ENCODE measurements at places on chromosomes 2 and 18. TPM values are rescaled to one million over a fixed set of nuclear protein-coding genes. Genes with fewer than 3 reads are reported as not detected.
A peak's percentile ranks its signal among the peaks of the same experiment; 100 is the strongest.

DNA sequence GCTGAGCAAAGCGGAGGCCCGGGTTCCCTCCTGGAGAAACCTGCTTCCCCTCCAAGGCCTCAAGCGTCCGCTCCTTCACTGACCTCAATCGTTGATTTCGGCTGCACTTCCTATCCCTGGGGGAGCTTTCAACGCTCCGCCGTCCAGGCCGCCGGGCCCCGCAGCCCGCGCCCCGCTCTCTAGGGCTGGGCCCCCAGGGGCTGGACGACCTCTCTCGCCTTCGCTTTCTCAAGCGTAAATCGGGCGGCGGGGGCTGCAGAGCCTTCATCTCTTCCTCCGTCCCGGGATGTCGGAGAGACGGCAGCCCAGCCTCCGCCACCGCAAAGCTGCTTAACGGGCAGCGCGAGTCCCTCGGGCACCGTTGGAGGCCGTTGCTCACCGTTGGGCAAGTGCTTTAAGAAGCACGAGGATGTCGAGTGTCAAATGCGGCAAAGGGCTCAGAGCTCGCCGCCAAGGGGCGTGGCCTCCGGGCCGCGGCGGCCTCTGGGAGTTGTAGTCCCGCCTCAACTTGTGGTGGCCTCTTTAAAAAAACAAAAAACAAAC lies 8.5 kb downstream of the HES6 start:
- peaks cover 55% of the 10 kb centered on the region for H3K27me3 ChIP-seq
- peak overlapping the region; percentile 67 for H3K27ac ChIP-seq
- H3K4me1 ChIP-seq: peaks cover 14% of the 10 kb centered on the region

DNA sequence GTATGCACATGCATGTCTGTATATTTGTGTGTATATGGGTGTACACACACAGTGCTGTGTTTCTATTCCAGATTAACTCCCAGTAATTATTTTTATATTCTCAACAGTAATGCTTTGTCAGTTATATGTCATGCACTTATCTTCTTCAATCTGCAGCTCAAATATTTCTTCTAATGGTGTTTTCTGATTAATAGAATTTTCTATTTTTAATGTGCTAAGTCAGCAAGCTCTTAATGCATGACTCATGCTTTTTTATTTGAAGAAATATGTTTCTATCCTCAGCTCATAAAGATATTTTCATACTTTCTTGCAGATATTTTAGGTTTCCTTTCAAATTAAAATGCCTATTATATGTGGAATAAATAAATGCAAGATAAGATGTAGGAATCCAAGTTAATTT lies 59.7 kb upstream of the TMEM18 start:
- H3K4me3 ChIP-seq: no peak overlapping the region
- H3K4me1 ChIP-seq: peaks cover 7% of the 10 kb centered on the region
- peaks cover 23% of the 10 kb centered on the region for H3K27me3 ChIP-seq
- DNase-seq: no peak
- H3K36me3 ChIP-seq: no peaks in the 10 kb centered on the region
- no peak overlapping the region for H3K27ac ChIP-seq

GRCh38 chr2:144504218-144504641 lies 15.7 kb downstream of the ZEB2 start:
- H3K4me1 ChIP-seq: peaks cover 30% of the 10 kb centered on the region
- peaks cover 2% of the 10 kb centered on the region for H3K36me3 ChIP-seq
- peak; percentile 48 for DNase-seq
- peaks cover 28% of the 10 kb centered on the region for H3K27me3 ChIP-seq

- no peaks in the 10 kb centered on the region for H3K36me3 ChIP-seq
- H3K4me3 ChIP-seq: no peak overlapping the region
- no peaks in the 10 kb centered on the region for H3K27me3 ChIP-seq
- no peaks in the 10 kb centered on the region for H3K4me1 ChIP-seq
- DNase-seq: no peak
Measured at GRCh38 chr2:113831161-113831560, 58.7 kb upstream of the ACTR3 start.

DNA sequence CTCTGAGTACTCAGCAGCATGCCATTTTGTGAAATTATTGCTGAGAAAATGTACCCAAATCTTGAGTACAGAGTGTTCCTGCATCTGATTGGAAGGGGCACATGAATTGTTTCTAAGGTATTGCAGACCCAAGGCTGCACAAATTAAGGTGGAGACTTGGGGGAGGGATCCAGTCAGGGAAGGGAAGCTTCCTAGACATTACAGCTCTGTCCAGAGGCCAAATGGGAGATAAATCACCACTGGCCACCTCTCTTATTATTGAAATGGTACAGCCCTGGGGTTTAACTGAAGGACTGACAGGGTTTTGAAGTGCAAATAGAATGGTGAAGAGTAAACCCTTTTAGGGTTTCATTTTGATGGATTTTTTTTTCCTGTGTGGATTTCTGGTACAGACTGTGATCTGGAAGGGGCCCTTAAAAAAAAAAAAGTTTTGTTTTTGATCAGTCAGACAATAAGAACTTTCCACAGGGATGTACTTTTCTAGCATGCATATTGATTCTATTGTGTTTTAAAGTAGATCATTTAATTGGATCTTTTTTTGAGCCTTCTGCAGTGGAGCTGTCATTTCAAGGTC lies 119.4 kb downstream of the GREB1L start:
- DNase-seq: no peak
- H3K36me3 ChIP-seq: no peaks in the 10 kb centered on the region
- H3K4me3 ChIP-seq: no peak overlapping the region
- no peak overlapping the region for H3K27ac ChIP-seq
- H3K27me3 ChIP-seq: peaks cover 3% of the 10 kb centered on the region

- peaks cover 46% of the 10 kb centered on the region for H3K4me1 ChIP-seq
- no peak overlapping the region for H3K4me3 ChIP-seq
- peaks cover 20% of the 10 kb centered on the region for H3K27me3 ChIP-seq
- peaks cover 4% of the 10 kb centered on the region for H3K36me3 ChIP-seq
- H3K27ac ChIP-seq: no peak overlapping the region
Measured at GRCh38 chr2:110873597-110874452, 141.5 kb downstream of the ACOXL start.

IL1R1 gene
- total RNA-seq: 1.7 TPM

DNA sequence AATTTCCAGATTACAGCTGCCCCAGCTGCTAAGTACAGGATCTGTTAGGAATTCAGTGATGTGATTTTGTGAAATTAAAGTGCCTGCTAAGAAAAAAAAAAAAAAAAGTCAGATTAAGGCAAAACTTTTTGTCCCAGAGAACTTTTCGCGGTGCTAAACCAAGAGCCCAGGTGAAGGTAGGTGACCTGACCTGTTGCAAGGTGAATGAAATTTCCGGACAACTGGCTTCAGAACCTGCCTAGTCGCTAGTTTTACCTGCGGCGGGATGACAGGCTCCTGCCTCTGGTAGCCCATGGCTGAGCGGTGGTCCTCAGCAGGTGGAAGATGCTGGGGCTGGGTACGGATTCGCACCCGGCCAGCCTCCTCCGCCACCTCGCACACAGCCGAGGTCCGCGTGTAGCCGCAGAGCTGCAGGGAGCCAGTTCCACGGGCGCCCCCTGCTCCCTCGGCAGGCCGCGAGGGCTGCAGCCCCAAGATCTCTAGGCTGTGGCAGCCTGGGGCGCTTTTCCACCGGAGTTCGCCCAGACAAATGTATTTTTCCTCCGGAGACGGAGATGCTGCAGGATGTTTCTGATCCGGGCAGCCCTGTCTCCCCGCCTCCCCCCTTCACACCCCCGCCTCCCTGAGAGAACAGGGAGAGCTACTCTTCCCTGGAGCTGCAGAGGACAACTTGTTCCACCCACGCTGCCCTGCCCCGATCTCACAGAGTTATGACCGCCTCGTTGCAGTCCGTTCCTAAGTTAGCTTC lies at the start of gene SLC38A11:
SLC38A11 (minus strand) TSS at position 572 of the 748 bp plus-strand sequence; CDS start at position 294, 278 bp downstream.
- no peaks in the 10 kb centered on the region for H3K36me3 ChIP-seq
- H3K4me1 ChIP-seq: no peaks in the 10 kb centered on the region
- no peak within 1 kb of the TSS for H3K27ac ChIP-seq
- no peak for DNase-seq
- no peak within 1 kb of the TSS for H3K4me3 ChIP-seq
- peaks cover 19% of the 10 kb centered on the region for H3K27me3 ChIP-seq

DNA sequence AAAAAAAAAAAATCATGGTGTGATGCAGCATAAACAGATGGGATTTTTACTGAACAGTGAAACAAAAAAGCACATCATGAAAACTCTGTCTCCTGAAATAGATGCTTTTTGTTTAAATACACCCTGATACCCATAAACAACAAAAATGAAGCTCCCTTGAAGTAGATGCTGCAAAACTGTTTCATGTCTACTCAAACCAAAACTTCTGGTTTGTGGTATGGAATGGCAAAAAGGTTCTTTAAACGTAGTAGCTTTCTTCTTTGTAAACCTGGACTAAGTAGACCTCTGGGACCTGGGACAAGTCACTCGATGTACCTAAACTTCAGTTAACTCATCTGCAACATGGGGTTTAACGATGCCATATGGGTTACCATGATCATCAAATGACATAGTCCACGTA lies 64.4 kb upstream of the RAPH1 start:
- peak overlapping the region; percentile 21 for H3K27ac ChIP-seq
- H3K4me1 ChIP-seq: peaks cover 30% of the 10 kb centered on the region
- H3K4me3 ChIP-seq: no peak overlapping the region
- peak; percentile 66 for DNase-seq

DNA sequence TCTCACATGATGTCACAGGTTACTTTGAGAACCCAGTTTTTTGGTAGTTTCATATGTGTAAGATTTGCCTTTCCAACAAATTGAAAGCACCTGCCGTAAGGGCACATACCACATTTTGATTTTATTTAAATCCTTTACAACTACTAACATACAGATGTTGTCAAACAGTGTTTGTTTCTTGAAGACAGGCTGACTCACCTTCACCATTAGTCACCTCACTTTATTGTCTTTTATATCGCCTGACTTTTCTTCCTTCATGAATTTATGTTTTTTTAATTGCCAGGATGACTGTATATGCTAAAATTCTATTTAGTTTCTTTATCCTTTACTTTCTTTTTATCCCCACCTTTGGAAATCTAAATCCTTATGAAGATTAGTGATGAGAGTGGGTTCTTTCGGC lies 886.7 kb downstream of the SUCLG1 start:
- H3K27me3 ChIP-seq: no peaks in the 10 kb centered on the region
- no peak overlapping the region for H3K4me3 ChIP-seq
- no peak for DNase-seq
- no peaks in the 10 kb centered on the region for H3K4me1 ChIP-seq
- no peak overlapping the region for H3K27ac ChIP-seq
- H3K36me3 ChIP-seq: no peaks in the 10 kb centered on the region

GRCh38 chr2:128736689-128737545 lies 418.2 kb upstream of the HS6ST1 start:
- H3K27me3 ChIP-seq: peaks cover 17% of the 10 kb centered on the region
- DNase-seq: peak; percentile 90
- peaks cover 12% of the 10 kb centered on the region for H3K4me1 ChIP-seq
- H3K4me3 ChIP-seq: peak overlapping the region; percentile 72

GRCh38 chr2:240256704-240257637 lies 116.5 kb upstream of the OTOS start:
- H3K27me3 ChIP-seq: no peaks in the 10 kb centered on the region
- no peaks in the 10 kb centered on the region for H3K4me1 ChIP-seq
- H3K36me3 ChIP-seq: no peaks in the 10 kb centered on the region
- DNase-seq: no peak

- no peaks in the 10 kb centered on the region for H3K4me1 ChIP-seq
- H3K36me3 ChIP-seq: no peaks in the 10 kb centered on the region
- H3K27me3 ChIP-seq: peaks cover 11% of the 10 kb centered on the region
- DNase-seq: no peak
- H3K27ac ChIP-seq: no peak overlapping the region
Measured at GRCh38 chr2:70380621-70381020, 78.8 kb upstream of the FAM136A start.

GRCh38 chr2:162839419-162839818 lies 852 bp upstream of the KCNH7 start:
- H3K27me3 ChIP-seq: peaks cover 5% of the 10 kb centered on the region
- no peaks in the 10 kb centered on the region for H3K36me3 ChIP-seq
- no peak overlapping the region for H3K27ac ChIP-seq
- no peak overlapping the region for H3K4me3 ChIP-seq
- H3K4me1 ChIP-seq: no peaks in the 10 kb centered on the region

- H3K36me3 ChIP-seq: no peaks in the 10 kb centered on the region
- no peak for DNase-seq
- no peak within 1 kb of the TSS for H3K4me3 ChIP-seq
- H3K27me3 ChIP-seq: peaks cover 10% of the 10 kb centered on the region
- H3K27ac ChIP-seq: no peak within 1 kb of the TSS
- no peaks in the 10 kb centered on the region for H3K4me1 ChIP-seq
Measured at GRCh38 chr18:14747513-14748474, at the start of gene ANKRD30B. Gene ANKRD30B (plus strand): TSS chr18:14748172. CDS start chr18:14748420, 248 bp downstream.
